ENCODE measurements at places on chromosomes 12 and 14.

DNA sequence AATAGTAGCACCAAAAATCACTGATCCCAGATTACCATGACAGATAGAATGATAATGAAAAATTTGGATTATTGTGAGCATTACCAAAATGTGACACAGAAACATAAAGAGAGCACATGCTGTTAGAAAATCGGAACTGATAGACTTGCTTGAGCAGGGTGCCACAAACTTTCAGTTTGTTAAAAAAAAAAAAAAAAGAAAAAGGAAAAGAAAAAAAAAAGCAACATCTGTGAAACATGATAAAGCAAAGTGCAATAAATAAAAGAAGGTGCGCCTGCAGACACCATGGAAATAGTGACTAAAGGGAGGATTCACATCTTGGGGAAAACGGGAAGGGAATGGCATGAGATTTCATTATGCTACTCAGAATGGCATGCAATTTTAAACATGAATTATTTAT is 6.6 kb upstream of the PARP11 start:
- no peak for DNase-seq

DNA sequence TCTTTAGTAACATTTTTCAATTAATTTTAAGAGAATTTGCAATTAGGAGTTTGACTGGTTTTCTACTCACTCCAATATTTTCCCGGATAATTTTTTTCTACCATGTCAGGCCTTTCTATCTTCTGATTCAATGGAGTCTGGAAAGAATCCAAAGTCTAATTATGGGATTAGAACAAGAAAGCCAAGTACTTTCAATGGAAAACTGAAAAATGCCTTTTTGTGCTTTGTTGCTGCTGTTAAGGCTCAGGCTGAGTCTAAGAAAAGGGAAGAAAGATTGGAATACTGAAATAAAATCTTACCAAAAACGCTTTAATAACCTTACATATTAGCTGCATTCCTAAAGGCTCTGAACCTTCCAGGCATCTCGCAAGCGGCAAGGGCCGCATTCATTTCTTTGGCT is 24.4 kb upstream of the DHRS4 start:
- no peak for DNase-seq

DNA sequence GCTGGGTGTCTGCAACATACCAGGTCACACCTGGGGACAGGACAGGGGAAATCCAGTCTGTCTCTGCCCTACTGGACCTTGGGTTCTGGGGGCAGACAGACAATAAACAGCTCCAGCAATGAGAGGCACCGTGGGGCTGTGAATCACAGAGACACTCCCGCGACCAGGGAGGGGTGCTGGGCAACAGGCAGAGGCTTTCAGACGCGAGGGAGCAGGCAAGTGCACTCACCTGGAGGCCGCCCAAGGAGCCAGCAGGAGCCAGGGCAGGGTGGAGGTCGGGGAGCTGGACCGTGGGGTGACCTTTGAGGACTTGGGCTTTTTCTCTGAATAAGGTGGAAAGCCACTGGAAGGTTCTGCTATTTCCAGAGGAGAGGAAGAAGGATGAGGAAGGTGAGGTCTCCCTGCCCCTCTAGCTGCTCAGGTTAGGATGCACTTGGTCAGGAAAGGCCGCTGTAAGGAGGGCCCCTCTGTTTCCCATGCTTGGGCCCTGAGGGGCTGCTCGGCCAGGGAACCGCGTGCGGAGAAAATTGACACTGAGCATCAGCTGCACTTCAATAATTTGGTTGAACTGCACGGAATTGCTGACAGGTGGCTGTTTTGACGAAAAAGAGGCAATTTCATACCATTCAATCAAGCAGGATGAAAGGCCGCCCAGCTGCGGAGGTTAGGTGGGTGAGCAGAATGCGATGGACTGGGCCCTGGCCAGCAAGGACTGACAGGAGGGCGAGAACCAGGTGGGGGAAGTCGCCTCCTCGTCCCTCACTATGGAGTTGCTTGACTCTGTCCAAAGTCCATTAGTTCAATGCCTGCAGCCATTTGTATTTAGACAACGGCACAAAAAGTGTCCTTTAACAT is 42.2 kb downstream of the JAG2 start:
- DNase-seq, result no peak

DNA sequence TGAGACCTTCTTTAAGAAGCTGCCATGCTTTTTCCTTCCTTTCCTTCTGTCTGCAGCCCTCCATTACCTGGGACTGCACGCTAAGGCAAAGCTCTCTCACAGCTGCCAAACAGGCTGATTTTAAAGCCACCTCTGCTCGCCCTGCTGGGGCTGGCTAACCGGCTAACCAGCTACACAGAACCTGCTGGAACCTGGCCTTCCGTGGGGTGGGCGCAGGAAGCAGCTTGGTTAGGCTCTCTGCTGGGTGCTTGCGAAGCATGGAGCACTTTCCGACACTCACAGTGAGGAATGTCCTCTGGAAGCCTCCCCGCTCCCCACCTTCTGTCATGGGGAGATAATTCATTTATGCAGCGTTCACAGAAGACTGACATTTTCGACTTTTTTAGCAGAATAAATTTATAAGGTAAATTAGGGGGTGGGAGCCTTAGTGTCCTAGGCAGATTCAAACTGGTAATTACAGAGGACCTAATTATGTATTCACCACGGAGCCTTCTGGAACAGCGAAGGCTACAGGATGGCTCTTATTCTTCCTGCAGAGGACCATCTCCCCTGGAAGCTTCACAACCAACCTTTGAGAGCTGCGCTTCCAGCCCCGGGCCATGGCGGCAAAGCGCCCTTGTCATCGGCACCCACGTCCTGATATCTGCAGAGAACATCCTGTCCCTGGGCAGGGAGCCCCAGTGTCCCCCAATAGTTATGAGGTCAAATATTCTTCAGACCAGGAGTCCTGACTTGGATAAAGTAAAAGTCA is 12.4 kb upstream of the BCL11B start:
- DNase-seq, result no peak

GRCh38 chr12:110353211-110353965 is 50.1 kb downstream of the ANAPC7 start:
- DNase-seq, result no peak

- DNase-seq, result no peak
Measured at GRCh38 chr12:118183711-118184110, 47.8 kb downstream of the PEBP1 start.

Data from SHP77 (cell line).